Cardiac muscle cell (in vitro differentiated cells and primary cell): ENCODE measurements at places on chromosomes 5 and 9. TPM values are rescaled to one million over a fixed set of nuclear protein-coding genes. Genes with fewer than 3 reads are reported as not detected.

DNA sequence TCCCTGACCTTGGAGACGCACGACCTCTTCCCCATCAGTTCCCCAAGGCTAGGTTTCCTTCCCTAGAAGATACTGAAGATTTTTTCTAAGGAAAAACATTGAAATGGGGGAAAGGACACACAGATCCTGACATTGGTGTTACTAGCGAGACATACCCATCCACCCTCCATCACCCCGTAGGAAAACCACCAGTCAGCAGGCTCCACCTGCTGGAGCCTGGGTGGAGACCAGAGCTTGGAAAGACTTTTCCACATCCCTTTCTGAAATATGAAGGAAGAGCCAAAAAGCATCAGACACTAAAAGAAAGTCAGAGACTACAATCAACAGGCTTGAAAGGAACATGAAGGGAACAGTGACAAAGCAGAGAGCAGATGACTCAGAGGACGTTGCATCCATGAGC lies 638.0 kb downstream of the IRX1 start:
- peaks cover 6% of the 10 kb centered on the region for H3K27me3 ChIP-seq
- no peaks in the 10 kb centered on the region for H3K36me3 ChIP-seq
- DNase-seq = no peak
- H3K27ac ChIP-seq = no peak overlapping the region

SOWAHA gene
- total RNA-seq = 0.14 TPM in 1 of 2 replicates, not detected in the other

DNA sequence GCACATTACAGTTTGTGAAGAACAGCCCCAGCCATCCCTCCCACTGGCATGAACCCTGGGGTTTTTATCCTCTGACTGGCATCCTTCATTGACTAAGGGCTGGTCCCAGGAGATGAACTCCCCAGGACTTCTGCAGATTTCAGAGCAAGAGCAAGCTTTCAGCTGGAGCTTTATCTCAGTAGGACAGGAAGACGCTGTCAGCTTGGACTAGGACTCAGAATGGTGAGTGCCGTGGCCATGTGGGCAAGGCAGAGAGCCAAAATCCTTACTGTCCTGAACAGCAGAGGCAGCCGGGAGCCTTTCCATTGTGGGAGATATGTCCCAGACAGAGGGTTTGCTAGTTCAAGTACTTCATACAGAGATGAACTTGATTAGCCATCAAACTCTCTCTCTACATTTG lies 3.2 kb upstream of the ACOT12 start:
- DNase-seq = no peak
- H3K27me3 ChIP-seq = peaks cover 20% of the 10 kb centered on the region
- no peaks in the 10 kb centered on the region for H3K4me1 ChIP-seq
- no peak overlapping the region for H3K27ac ChIP-seq

GRCh38 chr9:37284636-37285035 lies 137.9 kb upstream of the GRHPR start:
- H3K4me1 ChIP-seq = peaks cover 17% of the 10 kb centered on the region
- H3K27ac ChIP-seq = no peak overlapping the region
- H3K27me3 ChIP-seq = no peaks in the 10 kb centered on the region
- H3K4me3 ChIP-seq = no peak overlapping the region
- DNase-seq = peak; percentile 8

GRCh38 chr5:149761461-149761860 lies 31.4 kb downstream of the PPARGC1B start:
- no peaks in the 10 kb centered on the region for H3K36me3 ChIP-seq
- peaks cover 14% of the 10 kb centered on the region for H3K4me1 ChIP-seq

- no peak overlapping the region for H3K4me3 ChIP-seq
- DNase-seq = no peak
- no peaks in the 10 kb centered on the region for H3K27me3 ChIP-seq
- no peaks in the 10 kb centered on the region for H3K4me1 ChIP-seq
- no peak overlapping the region for H3K27ac ChIP-seq
- H3K36me3 ChIP-seq = no peaks in the 10 kb centered on the region
Measured at GRCh38 chr5:11139217-11139865, 378.3 kb upstream of the DAP start.

GRCh38 chr5:152686931-152687330 lies 281.9 kb upstream of the NMUR2 start:
- no peaks in the 10 kb centered on the region for H3K27me3 ChIP-seq
- no peaks in the 10 kb centered on the region for H3K36me3 ChIP-seq
- no peaks in the 10 kb centered on the region for H3K4me1 ChIP-seq

ZNF300 gene
- 8.7 and 9.2 TPM in 2 replicates for total RNA-seq

- H3K27ac ChIP-seq = peak overlapping the region; percentile 56
- peaks cover 4% of the 10 kb centered on the region for H3K4me1 ChIP-seq
- peaks cover 33% of the 10 kb centered on the region for H3K36me3 ChIP-seq
- no peaks in the 10 kb centered on the region for H3K27me3 ChIP-seq
- H3K4me3 ChIP-seq = no peak overlapping the region
- peak; percentile 54 for DNase-seq
Measured at GRCh38 chr5:157303667-157304327, 37.9 kb downstream of the CYFIP2 start.

DNA sequence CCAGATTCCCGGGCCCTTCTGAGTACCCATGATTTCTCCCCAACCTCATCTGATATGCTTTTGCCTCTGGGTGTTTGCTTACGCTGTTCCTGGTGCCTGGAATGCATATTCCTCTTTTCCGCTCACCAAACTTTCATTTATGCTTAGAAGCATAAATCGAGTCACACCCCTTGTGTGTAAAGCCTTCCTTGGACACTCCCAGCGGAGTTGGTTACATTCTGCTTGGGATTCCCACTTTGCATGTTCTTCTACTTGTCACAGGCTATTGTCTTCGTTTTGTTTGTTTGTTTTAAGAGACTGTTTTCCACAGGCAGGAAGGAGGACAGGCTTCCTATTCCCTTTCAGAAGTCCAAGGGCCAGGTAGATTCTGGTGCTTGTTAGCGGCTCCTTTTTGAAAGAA lies 76.5 kb downstream of the SEC61B start:
- no peaks in the 10 kb centered on the region for H3K27me3 ChIP-seq
- no peaks in the 10 kb centered on the region for H3K36me3 ChIP-seq
- H3K4me3 ChIP-seq = no peak overlapping the region
- no peak for DNase-seq
- H3K4me1 ChIP-seq = no peaks in the 10 kb centered on the region

DNA sequence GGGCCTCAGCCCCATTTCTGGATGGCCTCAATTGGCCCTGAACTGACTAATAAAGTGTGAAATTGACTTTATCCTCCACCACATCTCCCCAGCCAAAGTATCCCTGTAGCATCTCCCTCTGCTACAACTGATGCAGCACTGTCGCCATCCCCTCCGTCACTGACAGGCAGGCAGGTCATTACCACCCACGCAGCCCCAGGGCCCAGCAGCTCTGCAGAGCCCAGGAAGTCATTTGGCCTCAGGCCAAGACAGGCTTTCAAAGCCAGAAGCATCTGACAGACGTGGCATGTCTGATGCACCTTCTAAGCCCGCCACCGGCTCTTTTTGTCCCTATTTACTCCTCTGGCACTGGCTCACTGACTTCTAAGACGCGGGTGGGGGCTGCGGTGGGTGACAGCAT lies 65.3 kb downstream of the ARHGEF37 start:
- H3K36me3 ChIP-seq = no peaks in the 10 kb centered on the region
- no peaks in the 10 kb centered on the region for H3K4me1 ChIP-seq
- DNase-seq = no peak
- no peaks in the 10 kb centered on the region for H3K27me3 ChIP-seq

GRCh38 chr9:90219548-90220118 lies 423.0 kb downstream of the DIRAS2 start:
- H3K4me1 ChIP-seq = no peaks in the 10 kb centered on the region
- H3K36me3 ChIP-seq = no peaks in the 10 kb centered on the region
- H3K4me3 ChIP-seq = peak overlapping the region; percentile 22
- H3K27me3 ChIP-seq = peaks cover 20% of the 10 kb centered on the region

IFNA21 gene
- not detected in 2 replicates for total RNA-seq

DNA sequence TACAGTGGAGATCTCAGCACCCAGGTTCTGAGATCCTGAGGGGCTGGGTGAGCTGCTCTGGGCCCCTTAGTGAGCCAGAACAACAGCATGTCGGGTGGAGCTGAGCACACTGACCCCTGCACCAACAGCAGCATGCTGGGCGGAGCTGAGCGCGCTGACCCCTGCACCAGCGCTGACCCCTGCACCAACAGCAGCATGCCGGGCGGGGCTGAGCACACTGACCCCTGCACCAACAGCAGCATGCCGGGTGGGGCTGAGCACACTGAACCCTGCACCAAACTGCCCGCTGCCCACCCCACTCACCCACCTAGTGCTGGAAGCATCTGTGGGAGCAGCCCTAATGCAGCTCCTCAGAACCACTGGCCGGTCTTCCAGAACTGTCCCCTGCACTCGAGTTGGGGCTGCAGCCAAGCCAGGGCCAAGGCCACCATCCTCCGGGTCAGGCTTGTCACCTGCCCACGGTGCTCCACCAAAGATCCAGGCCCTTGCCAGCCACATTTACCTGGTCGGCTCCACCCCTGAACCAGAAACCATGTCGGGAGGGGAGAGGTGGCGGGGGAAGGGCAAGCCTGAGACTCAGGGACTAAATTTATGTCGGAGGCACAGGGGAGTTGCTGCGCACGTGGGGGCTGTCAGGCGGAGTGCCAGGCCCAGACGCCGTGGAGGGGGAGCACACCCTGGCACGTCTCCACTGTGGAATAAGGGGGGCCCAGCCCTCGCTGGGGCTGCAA lies 80.3 kb downstream of the ADAMTS2 start:
- DNase-seq = no peak
- H3K4me3 ChIP-seq = no peak overlapping the region
- H3K27me3 ChIP-seq = no peaks in the 10 kb centered on the region

ZNF484 gene
- total RNA-seq = 7.8 and 10.5 TPM in 2 replicates

CDX1 gene
- total RNA-seq = not detected in 2 replicates

NRARP gene
- total RNA-seq = 8.8 and 16.5 TPM in 2 replicates

ZNF454 gene
- total RNA-seq = 0.92 TPM in 1 of 2 replicates, not detected in the other

HDHD3 gene
- 44.6 and 45.5 TPM in 2 replicates for total RNA-seq
